ENCODE measurements at places on chromosomes 4 and X.

DNA sequence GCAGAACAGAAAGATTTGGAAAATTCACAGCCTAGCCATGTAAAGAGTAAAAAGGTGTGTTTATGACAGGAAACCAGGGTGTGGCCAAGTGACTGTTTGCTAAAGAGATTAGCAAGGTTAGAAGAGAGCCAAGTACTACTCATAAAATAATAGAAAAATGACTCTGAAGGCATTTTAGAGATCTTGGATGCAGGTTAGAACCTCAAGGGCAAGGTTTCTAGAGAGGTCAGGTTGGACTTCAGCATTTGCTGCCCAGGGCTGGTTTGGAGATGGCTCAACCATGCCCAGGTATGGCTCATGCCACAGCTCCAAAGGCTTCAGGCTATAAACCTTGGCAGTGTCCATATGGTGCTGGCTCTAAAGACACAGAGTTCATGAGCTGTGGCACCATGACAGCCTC lies 40.6 kb upstream of the ADGRA3 start:
- no peak for DNase-seq

GRCh38 chrX:39577206-39577984 lies 520.4 kb downstream of the BCOR start:
- DNase-seq, result no peak

GRCh38 chr4:19844446-19844845 lies 407.3 kb upstream of the SLIT2 start:
- no peak for DNase-seq

DNA sequence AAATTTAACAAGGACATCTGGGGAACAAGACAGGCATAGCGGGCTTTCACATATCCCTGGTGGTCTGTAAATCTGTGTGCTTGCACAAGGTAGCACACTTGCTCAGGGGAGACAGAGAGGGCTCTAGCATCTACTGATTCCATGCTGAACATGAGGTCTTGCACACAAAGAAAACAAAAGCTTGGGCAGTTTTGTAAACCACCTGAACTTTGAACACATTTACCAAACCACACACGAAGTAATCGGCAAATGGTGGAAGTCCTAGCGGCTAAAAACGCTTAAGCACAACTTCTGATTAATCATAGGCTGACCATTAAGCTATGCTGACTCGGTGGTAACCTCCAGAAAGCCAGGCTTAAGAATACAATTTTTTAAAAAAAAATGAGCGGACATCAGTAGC lies 52.8 kb downstream of the AKAP4 start:
- DNase-seq, result no peak

- DNase-seq, result no peak
Measured at GRCh38 chr4:161317000-161317399, 846.8 kb downstream of the FSTL5 start.

DNA sequence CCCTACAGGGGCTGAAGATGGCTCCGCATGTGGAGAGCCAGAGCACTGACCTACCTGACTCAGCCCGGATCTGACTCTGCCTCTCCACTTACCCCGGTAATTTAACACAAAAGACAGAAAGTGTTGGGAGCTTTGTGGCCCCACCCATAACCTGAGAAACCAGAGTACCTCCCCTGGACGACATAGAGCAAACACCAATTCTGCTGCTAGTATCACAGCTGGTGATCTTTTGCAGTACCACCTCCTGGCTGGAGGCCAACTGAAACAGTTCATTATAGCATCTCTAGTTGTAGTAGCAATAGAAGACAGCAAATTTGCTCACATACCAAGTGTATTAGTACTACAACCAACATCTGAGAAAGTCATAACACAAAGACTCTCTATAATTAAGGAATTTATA lies 443.9 kb downstream of the KLHL4 start:
- DNase-seq, result no peak

DNA sequence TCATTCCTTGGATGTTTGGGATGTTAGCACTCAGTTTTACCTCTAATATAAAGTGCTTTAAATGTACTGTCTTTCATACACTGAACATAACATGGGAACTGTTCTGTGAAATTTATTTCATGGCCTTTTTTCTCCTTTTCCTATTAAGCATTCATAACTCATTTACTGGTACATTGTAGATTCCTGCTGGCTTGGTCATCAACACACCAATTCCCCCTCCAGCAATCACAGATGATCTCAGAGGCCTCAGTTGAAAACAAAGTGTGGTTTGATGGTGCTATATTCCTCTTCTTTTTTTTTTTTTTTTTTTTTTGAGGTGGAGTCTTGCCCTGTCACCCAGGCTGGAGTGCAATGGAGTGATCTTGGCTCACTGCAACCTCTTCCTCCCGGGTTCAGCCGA lies 61.9 kb upstream of the FAM47B start:
- no peak for DNase-seq

- DNase-seq, result no peak
Measured at GRCh38 chr4:88623097-88623496, 30.8 kb downstream of the HERC3 start.

DNA sequence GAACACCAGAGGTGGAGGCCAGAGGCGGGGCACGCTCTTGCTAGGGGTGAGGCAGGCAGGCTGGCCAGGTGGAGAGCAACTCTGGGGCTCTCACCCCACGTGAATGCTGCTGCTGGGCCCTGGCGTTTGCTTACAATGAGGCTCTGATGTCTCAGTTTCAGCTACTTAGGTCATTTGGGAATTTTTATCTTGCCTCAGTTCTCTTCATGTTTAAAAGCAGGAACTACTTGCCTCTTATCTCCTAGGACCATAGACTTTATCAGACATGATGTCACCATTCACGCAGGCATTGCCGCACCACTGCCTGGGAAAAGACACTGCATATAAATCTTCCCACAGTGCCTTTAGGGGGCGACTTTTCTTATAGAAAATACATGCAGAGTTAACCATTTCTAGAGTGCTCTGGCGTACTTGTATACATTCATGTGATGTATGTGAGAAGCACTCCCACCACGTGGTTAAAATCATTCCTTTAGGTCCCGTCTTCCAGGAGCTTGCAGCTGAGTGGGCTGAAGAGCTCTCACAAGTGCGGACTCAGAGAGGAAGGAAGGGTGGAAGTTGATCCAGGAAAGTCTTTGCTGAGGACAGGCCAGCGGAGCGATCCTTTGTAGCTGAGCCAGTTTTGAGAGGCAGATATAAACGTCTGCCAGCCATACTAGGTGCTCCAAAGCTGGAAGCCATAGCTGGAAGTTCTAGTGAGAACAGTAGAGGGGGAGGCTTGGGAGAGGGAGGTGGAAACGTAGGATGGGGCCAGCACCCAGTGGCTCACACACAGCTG lies 84.3 kb upstream of the CLDN34 start:
- no peak for DNase-seq

DNA sequence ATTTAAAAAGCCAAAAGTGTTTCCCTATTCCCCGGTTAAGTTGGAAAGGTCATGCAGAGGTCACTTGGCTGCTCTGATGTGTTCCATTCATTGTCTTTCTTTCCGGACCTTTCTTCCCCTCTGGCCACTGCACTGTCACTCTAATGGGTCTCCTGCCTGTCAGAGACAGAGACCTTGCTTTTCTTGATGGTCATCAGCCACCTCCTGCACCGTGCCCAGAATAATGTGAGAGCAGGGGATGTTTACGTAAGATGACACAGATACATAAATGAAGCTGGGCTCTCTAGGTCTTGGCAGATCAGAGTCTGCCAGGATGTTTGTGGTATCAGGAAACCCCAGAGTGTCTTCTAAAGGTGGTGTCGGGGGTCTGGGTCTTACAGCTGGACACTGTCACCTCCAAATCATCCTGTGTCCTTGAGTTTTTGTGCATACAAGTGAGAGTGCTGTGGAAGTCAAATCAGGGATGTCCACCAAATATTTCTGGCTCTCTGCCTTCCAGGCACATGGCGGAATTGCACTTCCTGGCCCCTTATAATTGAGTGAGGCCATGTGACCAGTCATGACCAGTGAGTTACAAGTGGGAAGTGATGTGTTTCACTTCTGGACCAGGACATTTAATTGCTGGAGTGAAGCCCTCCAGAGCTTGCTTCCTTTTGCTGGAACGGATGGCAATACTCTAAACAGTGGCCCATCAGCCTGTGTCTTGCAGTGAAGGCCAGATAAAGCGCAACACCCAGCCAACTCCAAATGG lies 130.6 kb upstream of the ATP6AP2 start:
- DNase-seq, result no peak
